ENCODE measurements at places on chromosomes 2 and 18.

DNA sequence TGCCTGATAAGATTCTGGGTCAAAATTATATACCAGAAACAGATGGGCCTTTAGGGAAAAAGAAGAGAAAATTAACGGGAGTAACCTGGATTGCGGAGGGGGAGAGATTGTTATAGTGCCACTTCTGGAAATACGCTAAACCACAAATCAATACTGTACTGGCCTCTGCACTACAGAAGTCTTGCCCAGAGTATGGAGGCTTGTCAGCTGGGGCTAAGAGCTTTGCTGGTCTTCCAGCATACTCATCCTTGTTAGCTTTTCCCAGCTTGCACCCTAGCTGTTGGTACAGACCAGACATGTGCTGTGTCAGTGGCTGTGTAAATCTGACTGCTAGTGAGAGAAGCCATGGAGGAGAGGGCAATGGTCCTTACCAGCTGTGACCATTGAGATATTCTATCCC lies 8.9 kb downstream of the AGBL5 start:
- DNase-seq = no peak

GRCh38 chr2:114175507-114175906 lies 266.9 kb upstream of the DPP10 start:
- no peak for DNase-seq

- no peak for DNase-seq
Measured at GRCh38 chr2:202036601-202037037, 3.0 kb downstream of the FZD7 start.

- DNase-seq = no peak
Measured at GRCh38 chr2:65164426-65164891, 34.6 kb upstream of the RAB1A start.

GRCh38 chr2:150681120-150681804 lies 193.8 kb upstream of the RND3 start:
- peak; percentile 88 for DNase-seq

DNA sequence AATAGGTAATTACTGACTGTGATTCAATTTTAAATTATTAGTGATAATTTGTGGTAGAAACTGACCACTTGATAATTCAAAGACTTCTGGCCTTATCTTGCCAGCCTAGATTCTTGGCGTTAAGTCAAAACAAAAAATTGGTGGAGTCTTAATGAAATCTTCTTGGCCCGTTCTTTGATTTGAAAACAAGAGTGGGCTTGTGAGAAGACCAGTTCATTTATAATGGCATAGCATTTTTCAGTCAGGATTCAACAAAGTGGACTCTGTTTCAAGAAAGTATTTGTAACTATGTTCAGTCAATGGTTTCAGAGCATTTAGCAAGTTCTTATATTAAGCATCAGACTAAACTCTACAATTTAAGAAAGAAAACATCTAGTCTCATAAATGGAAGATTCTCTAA lies 26.0 kb downstream of the ITGA4 start:
- DNase-seq = no peak

GRCh38 chr2:16330982-16331381 lies 334.7 kb downstream of the CYRIA start:
- no peak for DNase-seq

DNA sequence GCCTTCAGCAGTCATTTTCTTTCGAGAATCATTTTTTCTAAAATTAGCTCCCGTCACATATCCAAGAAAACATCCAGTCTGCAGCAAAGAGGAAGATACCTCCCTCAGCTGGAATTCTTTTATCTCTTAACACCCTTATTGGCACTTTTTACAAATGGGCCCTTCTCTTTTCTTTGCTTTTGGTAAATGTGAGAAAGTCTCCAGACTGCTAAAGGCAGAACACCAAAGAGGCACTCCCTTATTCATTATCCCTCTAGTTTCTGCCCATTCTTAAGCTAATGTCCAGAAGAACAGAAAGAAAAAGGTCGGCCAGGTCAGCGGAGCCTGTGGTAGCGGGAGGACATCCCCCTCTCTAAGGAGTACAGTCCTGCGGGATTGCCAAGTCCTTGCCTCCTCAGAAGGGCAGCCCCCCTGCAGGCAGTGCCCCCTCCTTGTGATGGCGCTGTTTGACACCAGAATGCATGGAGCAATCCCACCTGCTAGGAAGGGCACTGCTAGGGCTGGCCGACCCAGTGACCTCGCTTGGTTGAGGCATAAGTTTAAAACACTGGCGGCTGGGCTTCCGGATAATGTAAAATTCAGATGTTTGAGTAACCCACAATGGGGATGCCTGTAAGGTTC lies 34.0 kb downstream of the ST6GAL2 start:
- no peak for DNase-seq
